ENCODE measurements at places on chromosomes 3 and 15. TPM values are rescaled to one million over a fixed set of nuclear protein-coding genes. Genes with fewer than 3 reads are reported as not detected.

GRCh38 chr3:157888040-157888439 lies 218.2 kb downstream of the SHOX2 start:
- no peak for DNase-seq

- DNase-seq = no peak
Measured at GRCh38 chr3:69591164-69591736, 148.0 kb upstream of the MITF start.

DNA sequence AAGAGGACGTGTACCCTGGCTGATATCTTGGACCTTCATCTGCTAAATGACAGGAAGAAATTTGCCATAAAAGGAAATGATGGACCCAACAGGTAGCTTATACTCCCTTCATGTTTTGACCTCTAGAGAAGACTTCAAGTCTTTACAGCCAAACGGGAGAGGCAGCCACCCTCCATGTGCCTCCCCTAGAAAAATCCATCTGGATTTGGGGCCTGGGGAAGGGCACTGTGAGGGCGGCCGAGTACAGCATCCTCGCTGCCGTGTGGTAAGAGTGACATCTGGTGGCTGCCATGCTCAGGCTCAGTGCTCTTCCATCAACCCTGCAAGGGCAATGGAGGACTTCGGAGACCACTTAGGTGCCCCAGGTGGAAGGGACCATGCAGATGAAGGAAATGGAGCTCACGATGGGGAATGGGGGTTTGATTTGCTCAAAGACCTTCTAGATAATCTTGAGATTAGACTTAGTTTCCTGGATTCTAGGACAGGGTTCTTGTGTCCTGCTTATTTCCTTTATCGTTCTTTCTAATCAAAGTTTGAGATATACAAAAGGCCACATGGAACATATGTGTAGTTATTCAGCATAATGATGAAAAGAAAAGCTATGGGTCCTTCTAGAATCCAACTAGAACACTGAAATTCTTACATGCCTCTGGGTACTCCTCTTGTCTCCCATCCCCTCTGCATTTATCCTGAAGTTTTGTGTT lies 44.4 kb downstream of the AQP9 start:
- DNase-seq = peak; percentile 78

GRCh38 chr15:78712797-78713515 lies 71.9 kb upstream of the CHRNB4 start:
- DNase-seq = no peak

GRCh38 chr3:87261925-87262324 lies 14.5 kb downstream of the POU1F1 start:
- no peak for DNase-seq

SEC11A gene
- total RNA-seq = 250 TPM

TUSC2 gene
- total RNA-seq = 35.5 TPM

Measured in H9 (cell line).